Activated CD8-positive, alpha-beta T cell treated with anti-CD3 and anti-CD28 coated beads for 36 hours (primary cell): ENCODE measurements at places on chromosomes 5 and 9.

GRCh38 chr5:2752821-2753439, 1.5 kb upstream of the IRX2 start:
- DNase-seq: no peak
- no peak overlapping the region for H3K27ac ChIP-seq
- peaks cover 58% of the 10 kb centered on the region for H3K27me3 ChIP-seq
- peaks cover 22% of the 10 kb centered on the region for H3K4me1 ChIP-seq
- peaks cover 9% of the 10 kb centered on the region for H3K36me3 ChIP-seq
- no peak overlapping the region for H3K4me3 ChIP-seq

DNA sequence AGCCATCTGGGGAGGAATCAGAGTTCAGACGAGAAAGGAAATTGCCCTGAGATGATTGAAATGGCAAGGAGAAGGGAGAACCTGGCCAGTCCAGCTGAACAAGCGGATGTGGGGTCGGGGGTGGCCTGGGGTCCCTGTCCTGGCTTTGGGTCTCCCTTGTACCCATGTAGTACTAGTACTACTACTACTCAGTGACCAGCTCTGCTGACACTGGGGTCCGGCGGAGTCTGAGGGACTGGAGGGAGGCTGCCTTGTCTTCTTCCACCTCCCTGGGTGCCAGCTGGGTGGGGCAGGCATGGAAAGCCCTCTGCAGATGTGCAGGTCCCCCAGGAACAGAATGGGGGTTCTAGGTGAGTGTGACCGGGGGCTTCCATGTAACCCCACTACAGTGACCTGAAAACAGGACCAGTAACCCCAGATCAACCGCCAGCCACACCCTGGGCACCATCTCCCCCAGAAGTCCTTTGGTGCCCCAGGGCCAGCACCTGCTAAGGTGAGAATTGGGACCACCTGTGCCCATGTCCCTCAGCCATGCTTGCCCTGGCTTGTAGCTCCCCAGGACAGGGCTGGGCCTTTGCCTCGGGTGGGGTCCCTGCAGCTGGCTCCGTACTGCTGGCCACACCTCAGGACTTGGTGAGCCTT, 89.1 kb upstream of the COL5A1 start:
- H3K4me1 ChIP-seq: no peaks in the 10 kb centered on the region
- no peak overlapping the region for H3K27ac ChIP-seq
- peaks cover 6% of the 10 kb centered on the region for H3K27me3 ChIP-seq
- no peak overlapping the region for H3K4me3 ChIP-seq

- peaks cover 2% of the 10 kb centered on the region for H3K27me3 ChIP-seq
- H3K36me3 ChIP-seq: no peaks in the 10 kb centered on the region
- H3K27ac ChIP-seq: no peak overlapping the region
- H3K4me1 ChIP-seq: no peaks in the 10 kb centered on the region
- no peak overlapping the region for H3K4me3 ChIP-seq
- no peak for DNase-seq
Measured at GRCh38 chr5:122165559-122166078, 36.3 kb downstream of the ZNF474 start.

- no peak overlapping the region for H3K27ac ChIP-seq
- no peaks in the 10 kb centered on the region for H3K36me3 ChIP-seq
- H3K27me3 ChIP-seq: no peaks in the 10 kb centered on the region
- DNase-seq: no peak
- no peak overlapping the region for H3K4me3 ChIP-seq
- no peaks in the 10 kb centered on the region for H3K4me1 ChIP-seq
Measured at GRCh38 chr5:51573835-51574234, 190.6 kb downstream of the ISL1 start.

GRCh38 chr5:14980698-14981097, 109.1 kb upstream of the ANKH start:
- no peak overlapping the region for H3K27ac ChIP-seq
- peaks cover 22% of the 10 kb centered on the region for H3K4me1 ChIP-seq
- H3K36me3 ChIP-seq: no peaks in the 10 kb centered on the region
- H3K27me3 ChIP-seq: no peaks in the 10 kb centered on the region
